ENCODE measurements at places on chromosomes 1 and 21.

GRCh38 chr1:99004861-99005442 lies at the start of gene PLPPR5:
Gene PLPPR5, minus strand, starts transcription at chr1:99004861. Its CDS starts 190 bp downstream, at chr1:99004671.
- DNase-seq = no peak

GRCh38 chr1:187504779-187505178 lies 676.0 kb downstream of the PLA2G4A start:
- no peak for DNase-seq

- no peak for DNase-seq
These were observed 3.2 kb upstream of the PRDM16 start for GRCh38 chr1:3065797-3066196.

- no peak for DNase-seq
These were observed 751 bp downstream of the MRPS15 start for GRCh38 chr1:36463463-36463802.

DNA sequence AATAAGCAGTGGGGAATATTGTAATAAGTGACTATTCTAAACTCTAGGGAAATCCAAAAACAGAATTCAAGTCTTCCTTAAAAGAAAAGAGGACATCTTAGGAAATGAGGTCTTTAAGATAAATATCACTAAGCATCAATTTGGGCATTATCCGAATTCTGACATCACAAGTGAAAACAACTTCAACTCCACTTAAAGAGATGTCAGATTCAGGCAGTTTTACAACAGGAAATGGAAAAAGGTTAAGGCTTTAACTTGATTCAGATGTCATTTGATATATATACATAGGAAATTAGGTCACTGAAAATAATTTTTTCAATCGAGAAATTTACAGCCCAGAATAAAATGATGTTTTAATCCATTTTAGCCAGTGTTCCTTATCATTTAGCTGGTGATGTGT lies 435.4 kb downstream of the SETD4 start:
- no peak for DNase-seq

- no peak for DNase-seq
These were observed 111.4 kb upstream of the ZNF678 start for GRCh38 chr1:227451954-227452353.

GRCh38 chr1:153866045-153866850 lies 56.5 kb downstream of the GATAD2B start:
- no peak for DNase-seq

DNA sequence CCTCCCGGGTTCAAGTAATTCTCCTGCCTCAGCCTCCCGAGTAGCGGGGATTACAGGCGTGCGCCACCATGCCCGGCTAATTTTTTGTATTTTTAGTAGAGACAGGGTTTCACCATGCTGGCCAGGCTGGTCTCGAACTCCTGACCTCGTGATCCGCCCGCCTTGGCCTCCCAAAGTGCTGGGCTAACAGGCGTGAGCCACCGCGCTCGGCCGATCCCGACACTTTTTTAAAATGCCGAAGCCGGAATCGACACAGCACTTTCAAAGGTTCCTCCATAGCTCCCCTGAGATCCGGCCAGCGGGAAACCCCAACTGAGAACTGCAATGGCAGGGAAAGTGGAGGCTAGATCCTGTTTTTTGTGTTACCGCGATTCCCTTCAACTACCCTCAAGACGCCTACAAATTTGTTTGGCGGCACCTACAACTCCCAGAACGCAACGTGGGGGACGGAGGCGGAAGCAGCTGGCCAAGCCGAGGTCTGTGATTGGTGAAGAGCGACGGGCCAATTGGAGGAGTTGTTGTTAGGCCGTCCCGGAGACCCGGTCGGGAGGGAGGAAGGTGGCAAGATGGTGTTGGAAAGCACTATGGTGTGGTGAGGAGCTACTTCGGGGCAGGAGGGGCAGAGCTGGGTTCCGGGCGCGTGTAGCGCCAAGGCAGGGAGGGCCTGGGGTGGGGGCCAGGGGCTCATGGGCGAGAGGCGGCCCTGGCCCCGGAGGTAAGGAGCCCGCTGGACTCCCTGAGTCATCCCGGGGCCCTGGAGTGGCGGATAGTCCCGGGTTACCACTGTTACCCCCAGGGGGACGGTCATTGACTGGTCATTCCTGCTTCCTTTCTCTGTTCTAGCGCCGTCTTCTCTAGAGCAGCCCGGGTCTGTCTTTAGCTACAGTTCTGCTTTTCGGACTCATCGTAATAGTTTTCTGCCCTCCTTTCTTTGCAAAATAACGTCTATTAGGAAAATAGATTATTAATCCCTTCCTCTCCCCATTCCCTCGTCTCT lies at the start of gene PSMD4:
TSS of gene PSMD4 (plus strand) at position 518 of the 997 bp plus-strand sequence. CDS start at position 567, 49 bp downstream.
- DNase-seq = peak; percentile 87

DNA sequence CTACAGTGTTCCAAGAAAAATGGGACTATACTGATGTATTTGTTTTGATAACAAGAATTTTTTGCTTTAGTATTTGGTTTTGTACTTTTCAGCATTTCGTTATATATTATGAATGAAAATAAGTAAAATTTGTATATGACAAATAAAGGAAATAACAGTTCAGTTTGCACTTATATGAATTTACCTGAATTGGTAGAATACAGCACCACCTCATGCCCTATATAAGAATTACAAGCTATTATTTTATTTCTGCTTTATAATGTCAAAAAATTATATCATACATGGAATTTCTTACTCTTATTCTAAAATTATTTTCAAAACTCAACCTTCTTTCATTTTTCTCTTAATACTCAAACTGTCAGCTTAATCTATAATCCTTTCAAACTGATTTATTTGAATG lies 14.6 kb downstream of the EFCAB7 start:
- no peak for DNase-seq

GRCh38 chr1:21298981-21299391 lies 8.7 kb upstream of the ECE1 start:
- DNase-seq = no peak

DNA sequence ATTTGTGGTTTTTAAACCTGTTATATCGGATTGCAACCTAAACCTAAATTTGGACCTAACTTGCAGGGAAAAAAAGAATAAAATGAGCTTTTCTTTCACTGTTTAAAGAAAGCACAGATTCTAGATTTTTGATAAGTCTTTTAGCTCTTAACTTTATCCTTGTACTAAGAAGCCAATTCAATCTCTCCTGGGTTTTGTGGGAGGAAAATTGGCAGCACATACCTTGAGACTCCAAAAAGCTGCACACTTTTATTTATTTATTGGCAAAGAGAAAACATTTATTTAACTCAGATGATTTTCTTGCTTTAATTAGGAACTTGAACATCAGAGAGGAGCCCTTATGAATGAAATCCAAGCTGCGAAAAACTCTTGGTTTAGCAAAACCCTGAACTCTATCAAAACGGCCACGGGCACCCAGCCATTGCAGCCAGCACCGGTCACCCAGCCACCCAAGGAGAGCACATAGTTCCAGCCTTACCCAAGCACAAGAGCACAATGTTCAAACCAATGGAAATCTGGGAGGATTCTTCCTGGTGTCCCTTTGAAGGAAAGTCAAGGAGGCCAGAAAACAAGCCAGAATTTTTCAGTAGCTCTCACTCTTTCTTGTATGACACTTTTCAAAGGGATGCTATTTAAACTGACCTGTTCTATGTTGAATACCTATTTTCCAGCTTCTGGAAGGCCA lies 10.1 kb upstream of the CACYBP start:
- no peak for DNase-seq

- DNase-seq = no peak
These were observed 194.7 kb upstream of the FMN2 start for GRCh38 chr1:239896980-239897379.

- DNase-seq = no peak
These were observed 29.1 kb upstream of the CNIH3 start for GRCh38 chr1:224587051-224587450.

- no peak for DNase-seq
These were observed 25.3 kb upstream of the SIPA1L2 start for GRCh38 chr1:232655028-232655745.

- no peak for DNase-seq
These were observed 45.7 kb downstream of the WNT9A start for GRCh38 chr1:227901906-227902640.

DNA sequence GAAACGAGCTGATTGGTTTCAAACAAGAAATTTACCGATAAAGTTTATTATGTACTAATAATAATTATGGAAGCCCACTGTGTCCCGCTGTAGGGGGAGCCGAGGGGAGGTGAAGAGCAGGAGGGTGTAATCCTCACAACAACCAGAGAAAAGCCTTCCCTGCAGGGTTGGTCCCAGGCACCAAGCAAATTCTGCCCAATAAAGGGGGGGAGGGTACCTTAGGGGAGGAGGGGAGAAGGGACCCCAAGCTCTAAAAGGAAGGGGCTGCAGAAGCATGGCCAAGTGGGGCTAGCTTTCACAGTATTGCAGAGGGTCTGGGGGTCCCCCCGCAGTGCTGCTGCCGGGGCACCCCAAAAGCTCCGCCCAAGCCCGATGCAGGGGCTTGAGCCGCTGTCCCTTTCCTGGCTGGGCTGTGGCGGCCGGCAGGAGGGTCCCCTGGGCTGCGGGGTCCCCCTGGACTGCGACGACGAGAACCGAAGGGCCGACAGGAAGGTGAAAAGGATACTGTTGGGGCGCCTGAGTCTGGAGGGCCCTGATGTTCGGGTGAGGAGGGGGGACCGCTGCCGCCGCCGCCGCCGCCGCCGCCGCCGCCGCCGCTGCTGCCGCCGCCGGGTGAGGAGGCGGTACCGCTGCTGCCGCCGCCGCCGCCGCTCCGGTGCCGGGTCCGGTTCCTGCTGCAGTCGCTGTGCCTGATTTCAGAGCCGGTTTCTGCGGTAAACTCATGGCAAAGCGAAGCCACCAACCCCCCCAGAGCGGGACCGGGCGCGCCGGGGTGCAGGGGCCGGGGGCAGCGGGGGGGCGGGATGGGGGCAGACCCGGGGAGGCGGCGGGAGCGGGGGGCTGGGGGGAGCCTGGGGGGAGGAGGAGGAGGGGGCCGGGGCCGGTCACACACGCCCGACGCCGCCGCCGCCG lies 771 bp downstream of the EIF4G3 start:
- DNase-seq = no peak

- DNase-seq = no peak
These were observed 204.2 kb downstream of the ST6GALNAC3 start for GRCh38 chr1:76278711-76279100.

- no peak for DNase-seq
These were observed 28.7 kb upstream of the GNG12 start for GRCh38 chr1:67861856-67862516.

GRCh38 chr1:85296980-85297379 lies 20.5 kb upstream of the BCL10 start:
- DNase-seq = no peak

GRCh38 chr1:177926201-177926600 lies 43.7 kb downstream of the SEC16B start:
- DNase-seq = no peak

DNA sequence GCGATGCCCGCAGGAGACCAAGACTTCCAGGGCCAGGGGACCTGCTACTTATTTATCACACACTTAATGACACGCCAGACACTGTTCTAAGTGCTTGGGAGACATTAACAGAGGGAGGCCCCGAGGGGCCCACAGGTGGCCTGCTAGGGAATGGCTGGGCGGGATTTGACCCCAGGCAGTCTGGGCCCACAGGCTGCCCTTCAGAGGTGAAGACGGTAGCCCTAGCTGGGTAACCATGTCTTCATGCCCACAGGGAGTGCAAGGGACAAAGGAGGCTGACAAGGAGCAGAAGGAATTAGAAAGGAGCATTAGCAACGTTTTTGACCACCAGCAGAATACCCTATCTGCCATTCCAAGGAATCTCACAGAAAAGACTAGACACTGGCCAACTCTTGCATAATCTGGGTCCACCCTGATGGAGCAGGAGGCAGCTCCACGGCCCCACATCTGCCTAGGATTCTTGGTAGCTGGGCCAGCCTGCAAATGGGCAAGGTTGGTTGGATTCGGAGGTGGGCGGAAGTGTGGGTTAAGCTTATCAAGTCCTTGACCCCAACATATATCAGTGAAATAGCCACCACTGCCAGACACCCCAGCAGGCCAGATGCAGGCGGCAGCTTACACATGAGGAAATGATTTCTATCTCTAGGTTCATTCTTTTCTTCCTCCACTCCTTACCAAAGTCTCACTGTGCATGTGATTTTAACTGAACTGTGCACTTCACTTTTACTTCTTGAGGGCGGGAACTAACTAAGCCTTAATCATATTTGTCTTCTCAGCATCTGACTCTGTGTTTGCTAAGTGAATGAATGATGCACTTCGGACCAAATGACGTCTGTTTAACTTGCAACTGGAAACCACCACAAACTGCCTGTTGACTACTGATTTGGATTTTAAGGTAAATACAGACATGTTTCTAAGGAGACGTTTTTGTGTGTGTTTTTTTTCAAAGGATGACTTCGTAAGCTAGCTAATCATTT lies 3.4 kb upstream of the ETS2 start:
- DNase-seq = no peak

- DNase-seq = no peak
These were observed 21.7 kb upstream of the C1orf174 start for GRCh38 chr1:3921765-3922164.

DNA sequence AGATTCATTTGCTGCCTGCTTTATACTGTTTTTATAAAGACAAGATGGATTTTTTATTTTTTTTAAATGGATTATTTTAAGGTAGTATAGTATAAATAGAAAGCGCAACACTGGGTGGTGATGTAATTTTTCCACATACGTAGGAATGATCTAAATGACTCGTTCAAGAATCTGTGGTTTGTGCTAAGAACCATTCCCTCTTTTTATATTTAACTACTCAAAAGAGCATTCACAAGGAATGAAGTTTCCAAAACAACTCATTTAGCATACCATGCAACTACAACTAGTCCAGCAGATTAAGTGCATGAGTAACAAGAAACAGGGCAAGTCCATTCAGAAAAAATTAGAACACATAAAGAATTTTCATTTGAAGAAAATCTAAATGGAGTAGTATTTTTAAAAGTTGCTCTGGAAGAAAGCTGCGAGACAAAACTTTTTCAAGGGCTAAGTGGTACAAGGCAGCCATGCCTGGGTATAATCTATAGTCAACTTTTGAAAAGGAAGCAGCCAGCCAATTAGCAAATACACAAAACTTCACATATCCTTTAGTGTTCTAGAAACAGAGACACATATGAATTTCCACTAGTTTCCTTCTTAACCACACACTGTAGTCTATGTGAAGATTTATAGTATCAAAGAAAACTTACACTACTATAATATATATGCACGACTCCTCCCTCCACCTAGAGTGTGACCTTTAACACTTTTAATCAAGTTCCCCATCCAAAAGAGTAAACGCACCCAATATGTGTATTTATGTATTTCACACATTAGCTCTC lies 23.4 kb downstream of the GTF2B start:
- no peak for DNase-seq

- no peak for DNase-seq
These were observed 11.8 kb upstream of the PDIK1L start for GRCh38 chr1:26099780-26100179.

DNA sequence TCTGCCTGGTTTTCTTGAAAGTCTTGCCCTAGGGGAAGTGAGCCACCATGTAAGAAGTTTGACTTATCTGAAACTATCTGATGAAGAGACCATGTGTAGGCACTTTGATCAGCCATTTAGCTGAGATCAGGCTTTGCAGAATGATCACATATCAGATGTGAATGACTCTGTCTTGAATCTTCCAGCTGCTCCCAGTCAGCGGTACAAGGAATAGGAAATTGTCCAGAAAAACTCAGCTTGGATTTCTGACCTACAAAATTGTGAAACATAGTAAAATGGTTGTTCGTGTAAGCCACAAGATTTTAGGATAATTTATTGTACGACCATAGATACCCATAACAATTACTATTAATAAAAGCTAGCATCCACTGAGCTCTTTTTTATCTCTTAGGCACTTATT lies 41.9 kb upstream of the NTNG1 start:
- no peak for DNase-seq

All from stimulated activated CD8-positive, alpha-beta memory T cell treated with anti-CD3 and anti-CD28 coated beads, Interleukin-4, amount 100 ng/mL, for 1 hour (primary cell).